ENCODE measurements at places on chromosomes 12 and 14.

- DNase-seq, result no peak
Observed at GRCh38 chr14:33564774-33565630, 385.9 kb downstream of the EGLN3 start.

GRCh38 chr12:57188090-57188425, 28.5 kb upstream of the NXPH4 start:
- no peak for DNase-seq

- no peak for DNase-seq
Observed at GRCh38 chr14:31173120-31173837, 34.3 kb downstream of the HECTD1 start.

- DNase-seq, result peak; percentile 5
Observed at GRCh38 chr12:92462049-92462448, 240.7 kb upstream of the PLEKHG7 start.

DNA sequence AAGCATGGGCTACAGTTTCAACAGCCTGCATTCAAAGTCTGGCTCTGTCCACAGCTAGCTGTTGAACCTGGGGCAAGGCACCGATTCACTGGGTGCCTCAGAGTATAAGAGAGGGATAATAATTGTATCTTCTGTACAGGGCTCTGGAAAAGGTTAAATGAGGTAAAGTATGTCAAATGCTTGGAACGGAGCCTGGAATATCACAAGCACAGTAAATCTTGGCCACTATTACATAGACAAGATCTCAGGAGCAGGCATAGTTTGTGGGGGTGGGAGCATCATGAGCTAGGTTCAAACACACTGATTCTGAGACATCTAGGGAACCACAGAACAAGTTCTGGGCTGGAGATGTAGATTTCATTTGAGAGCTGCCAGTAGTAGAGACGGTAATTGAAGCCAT, 203.7 kb upstream of the NUDT4 start:
- no peak for DNase-seq

GRCh38 chr14:85607651-85608081, 77.7 kb downstream of the FLRT2 start:
- DNase-seq, result no peak

DNA sequence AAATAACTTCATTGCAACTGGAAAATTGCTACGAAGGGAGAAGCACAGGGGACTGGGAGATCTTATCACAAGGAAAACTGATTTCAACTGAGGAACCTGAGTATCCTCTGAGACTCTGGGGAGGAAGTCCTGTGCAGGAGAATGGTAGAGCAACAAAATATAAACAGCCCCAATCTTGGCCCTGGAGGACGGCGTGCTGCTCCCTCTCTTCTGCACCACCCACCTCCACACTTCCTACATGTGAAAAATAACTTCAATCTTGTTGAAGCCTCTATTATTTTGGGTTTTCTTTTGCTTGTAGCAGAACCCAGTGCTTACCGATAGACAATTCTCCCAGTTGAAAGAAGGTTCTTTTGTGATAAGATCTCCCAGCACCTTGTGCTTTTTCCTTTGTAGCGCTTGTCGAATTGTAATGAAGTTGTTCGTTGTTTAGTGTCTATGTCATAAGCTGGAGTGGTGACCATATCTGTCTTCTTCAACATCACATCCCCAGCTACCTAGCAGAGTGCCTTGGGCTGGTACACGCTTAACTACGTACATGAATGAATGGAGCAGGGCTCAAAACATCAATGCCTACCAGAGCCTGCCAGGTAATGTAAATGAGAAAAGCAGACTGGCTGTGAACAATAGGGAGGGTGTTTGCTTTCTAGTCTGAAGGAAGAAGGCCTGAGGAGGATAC, 2.8 kb upstream of the CD4 start:
- DNase-seq, result no peak

DNA sequence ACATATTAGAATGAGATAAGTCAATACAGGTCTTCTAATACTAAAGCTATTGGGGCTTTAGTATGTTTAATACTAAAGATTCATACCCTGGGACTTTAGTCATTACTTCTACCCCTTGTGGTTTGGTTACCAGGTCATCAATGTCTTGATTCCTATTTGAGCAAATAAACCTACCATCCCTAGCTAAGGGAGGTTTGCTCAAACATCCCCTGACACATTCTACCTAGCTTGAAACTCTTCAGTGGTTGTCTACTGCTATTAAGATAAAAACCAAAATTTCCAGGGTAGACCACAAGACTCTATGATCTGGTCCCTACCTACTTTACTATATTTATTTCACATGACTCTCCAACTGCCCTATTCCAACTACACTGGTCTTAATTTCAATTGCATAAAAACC, 7.3 kb upstream of the C2CD5 start:
- no peak for DNase-seq

DNA sequence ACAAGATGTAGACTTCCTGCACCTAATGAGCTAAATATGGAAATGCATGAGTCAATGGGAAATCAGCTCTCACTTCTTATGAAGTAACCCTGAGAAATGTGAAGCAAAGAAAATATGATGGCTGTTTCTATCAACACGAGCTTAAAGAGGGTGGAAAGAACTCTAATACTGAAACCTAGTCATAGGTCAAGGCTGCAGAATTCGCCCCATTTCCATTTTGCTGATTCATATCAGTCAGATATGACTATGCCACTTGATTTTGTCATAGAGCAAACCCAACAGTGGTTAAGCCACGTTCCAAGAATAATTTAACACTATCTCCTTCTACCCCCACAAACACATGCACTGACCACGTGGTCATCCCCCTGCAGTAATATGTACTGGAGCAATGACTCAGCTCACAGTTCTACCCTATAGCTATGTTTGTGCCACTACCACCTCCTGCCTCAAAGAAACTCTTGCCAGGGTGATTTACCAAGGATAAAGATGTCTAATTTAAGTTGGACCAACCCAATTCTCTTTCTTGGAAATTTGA, 157.5 kb downstream of the TMTC3 start:
- DNase-seq, result no peak

DNA sequence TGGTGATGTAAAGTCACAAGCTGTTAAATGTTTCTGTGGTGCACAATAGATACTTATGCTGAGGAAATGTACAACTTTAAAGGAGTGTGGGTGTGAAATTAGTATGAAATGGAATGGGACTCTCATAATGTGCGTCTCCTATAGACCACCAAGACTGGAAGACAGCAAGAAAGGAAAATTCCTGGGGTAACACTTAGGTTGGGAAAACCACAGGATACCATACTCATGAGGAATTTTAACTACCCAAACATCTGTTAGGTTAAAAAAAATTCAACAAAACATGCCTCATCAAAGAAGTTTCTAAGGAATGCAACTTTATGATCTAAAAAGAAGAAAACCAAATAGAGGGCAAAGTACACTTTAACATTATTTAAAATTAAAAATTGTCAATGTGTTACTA, 113.7 kb upstream of the MYF6 start:
- no peak for DNase-seq

DNA sequence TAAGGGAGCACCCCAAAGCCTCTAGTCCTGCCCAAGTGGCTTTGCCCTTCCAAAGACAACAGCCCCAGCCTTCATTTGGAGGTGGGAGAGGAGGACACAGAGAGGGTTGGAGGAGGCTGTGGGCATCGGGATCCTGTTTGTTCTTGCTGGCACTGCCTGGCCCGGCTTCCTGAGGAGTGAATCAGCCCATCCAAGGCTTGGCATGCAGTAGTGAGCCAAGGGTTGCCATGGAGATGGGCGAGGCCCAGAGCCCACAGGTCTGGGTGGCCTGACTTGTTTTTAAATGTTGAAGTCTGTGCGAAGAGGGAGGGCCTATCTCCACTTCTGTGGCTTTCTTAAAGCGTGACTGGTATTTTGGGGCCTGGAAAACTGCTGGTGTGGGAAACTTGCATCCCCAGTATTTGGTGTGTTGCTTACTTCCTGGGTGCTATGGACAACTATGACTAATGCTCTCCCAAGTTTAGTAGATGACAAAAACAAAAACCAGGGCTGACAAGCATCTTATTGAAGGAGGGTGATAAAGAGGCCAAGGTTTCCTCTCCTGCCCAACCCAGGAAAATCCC, 15.8 kb downstream of the CD9 start:
- DNase-seq, result peak; percentile 65
